ENCODE measurements at places on chromosomes 6 and 20.

DNA sequence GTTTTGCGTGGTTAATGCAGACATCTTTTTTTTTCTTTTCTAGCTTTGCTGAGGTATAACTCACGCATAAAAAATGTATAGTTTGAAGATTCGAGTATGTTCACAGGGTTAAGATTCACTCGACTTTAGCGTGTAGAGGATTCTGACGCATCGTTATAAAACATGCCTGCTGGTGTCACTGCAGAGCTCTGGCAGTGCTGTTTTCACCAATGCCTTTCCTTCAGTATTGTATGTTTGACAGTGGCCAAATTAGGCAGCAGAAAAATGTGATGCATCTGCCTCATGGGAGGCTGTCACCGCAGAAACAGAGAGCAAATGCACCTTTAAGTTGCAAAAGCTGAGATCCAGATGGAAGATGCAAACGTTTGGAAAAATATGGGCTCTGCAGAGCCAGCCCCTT, 18.0 kb upstream of the SIRPB2 start:
- DNase-seq = no peak
- H3K27ac ChIP-seq = no peak overlapping the region
- H3K36me3 ChIP-seq = no peaks in the 10 kb centered on the region

DNA sequence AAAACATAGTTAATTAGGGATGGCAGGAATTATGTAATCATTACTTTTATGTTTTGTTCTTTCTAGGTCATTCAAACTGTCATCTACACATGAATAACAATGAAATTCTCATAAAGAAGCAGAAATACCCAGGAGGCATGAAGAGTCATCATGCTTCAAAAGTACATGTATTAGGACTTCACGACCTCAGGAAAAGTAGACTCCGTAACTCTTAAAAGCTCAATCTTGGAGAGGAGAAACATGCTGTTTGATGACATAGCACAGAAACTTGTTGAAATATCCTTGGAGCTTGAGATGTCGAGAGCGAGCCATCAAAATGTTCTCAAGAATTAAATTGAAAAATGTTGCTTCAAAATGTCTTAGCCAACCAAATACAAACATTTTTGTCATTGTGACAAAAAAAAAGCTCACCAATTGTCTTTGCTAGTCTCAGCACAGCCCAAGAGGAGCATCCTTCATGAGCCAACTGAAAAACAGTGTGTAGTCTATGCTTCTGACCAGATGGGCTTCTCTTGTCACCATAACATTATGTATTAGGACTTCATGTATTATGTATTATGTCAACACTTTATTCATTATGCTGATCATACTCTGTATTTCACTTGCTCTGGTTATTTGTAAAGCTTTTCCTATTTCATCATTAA, 28.2 kb upstream of the ANKEF1 start:
- H3K4me3 ChIP-seq = no peak overlapping the region
- no peaks in the 10 kb centered on the region for H3K36me3 ChIP-seq
- H3K27me3 ChIP-seq = no peaks in the 10 kb centered on the region
- no peak for DNase-seq
- H3K4me1 ChIP-seq = no peaks in the 10 kb centered on the region

- H3K27ac ChIP-seq = no peak overlapping the region
- no peak overlapping the region for H3K4me3 ChIP-seq
- no peak for DNase-seq
- no peaks in the 10 kb centered on the region for H3K4me1 ChIP-seq
Observed at GRCh38 chr20:49669601-49670189, 44.0 kb downstream of the B4GALT5 start.

GRCh38 chr6:168640768-168641167, 199.8 kb downstream of the SMOC2 start:
- no peak overlapping the region for H3K4me3 ChIP-seq
- H3K4me1 ChIP-seq = peaks cover 2% of the 10 kb centered on the region
- no peak overlapping the region for H3K27ac ChIP-seq

DNA sequence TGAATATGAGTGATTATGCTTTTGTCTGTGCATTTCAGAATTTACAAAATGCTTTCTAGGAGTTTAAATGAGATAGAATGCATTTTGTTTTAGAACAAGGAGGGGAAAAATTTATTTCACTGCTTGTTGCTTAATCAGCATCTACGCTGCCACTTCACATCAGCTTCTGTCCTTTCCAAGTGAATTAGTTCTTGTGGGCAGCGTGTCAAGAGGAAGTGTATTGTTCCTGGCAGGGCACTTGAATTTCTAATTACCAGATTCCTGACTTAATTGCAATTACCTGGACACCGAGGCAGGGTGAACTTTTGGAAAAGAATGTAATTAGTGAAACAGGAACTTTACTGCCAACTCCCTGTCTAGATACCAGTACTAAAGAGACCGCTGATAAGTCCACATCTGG, 263.5 kb downstream of the TMEM242 start:
- no peak overlapping the region for H3K27ac ChIP-seq
- no peaks in the 10 kb centered on the region for H3K4me1 ChIP-seq
- H3K36me3 ChIP-seq = no peaks in the 10 kb centered on the region

DNA sequence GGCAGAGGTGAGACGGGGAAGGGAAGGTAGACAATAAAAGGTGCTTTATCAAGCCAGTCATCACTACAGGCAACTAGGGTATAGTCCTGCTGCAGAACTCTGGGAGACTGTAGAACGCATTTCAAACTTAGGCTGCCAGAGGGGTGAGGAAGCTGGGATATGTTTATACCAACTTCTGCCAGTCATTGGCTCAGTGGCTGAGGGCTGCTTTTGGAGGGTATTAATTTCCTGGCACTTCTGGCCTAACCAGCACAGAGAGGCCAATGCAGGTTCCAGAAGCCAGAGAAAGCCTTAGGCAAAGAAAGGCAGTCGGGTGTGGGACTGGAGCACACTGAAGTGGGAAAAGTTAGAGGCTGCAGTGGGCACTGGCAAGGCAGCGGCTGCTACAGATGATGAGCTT, 3.9 kb upstream of the CPNE5 start:
- H3K4me3 ChIP-seq = no peak overlapping the region
- no peak overlapping the region for H3K27ac ChIP-seq
- H3K36me3 ChIP-seq = no peaks in the 10 kb centered on the region
- H3K27me3 ChIP-seq = peaks cover 21% of the 10 kb centered on the region
- no peak for DNase-seq

- no peaks in the 10 kb centered on the region for H3K4me1 ChIP-seq
- no peaks in the 10 kb centered on the region for H3K36me3 ChIP-seq
- H3K27me3 ChIP-seq = no peaks in the 10 kb centered on the region
- no peak for DNase-seq
Observed at GRCh38 chr20:40111282-40111681, 577.8 kb downstream of the MAFB start.

DNA sequence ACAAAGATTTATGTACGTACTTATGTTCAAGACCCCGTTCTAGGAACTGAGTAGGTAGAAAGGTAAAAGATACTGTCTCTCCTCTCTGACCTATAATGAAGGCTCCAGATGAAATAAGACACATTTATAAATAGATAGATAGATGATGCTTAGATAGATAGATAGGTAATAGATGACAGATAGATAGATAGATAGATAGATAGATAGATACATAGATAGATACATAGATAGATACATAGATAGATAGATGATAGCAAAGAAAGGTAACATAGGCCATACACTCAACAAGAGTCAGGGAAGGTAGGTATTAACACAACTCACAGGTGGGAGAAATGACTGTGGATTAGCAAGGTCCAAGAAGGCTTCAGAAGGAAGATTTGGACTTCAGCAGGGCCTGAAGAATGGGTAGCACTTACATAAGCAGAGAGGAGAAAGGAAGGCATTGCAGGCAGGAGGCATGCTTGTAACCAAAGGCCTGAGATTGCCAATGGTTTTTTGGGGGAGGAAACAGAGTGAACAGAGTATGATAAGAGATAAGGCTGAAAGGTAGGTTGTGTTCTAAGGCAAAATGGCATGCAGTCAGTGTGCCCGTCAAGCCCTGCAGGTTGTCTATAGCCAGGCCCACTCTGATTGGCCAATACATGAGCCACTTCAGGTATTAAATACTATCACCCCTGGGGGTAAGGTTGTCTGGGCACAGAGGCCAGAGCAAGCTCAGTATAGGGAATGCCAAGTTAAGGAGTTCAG, 7.7 kb upstream of the MYB start:
- no peaks in the 10 kb centered on the region for H3K27me3 ChIP-seq
- H3K4me3 ChIP-seq = no peak overlapping the region
- H3K27ac ChIP-seq = no peak overlapping the region

- no peak overlapping the region for H3K27ac ChIP-seq
- H3K4me1 ChIP-seq = no peaks in the 10 kb centered on the region
- H3K4me3 ChIP-seq = no peak overlapping the region
Observed at GRCh38 chr20:40109136-40109535, 579.9 kb downstream of the MAFB start.

DNA sequence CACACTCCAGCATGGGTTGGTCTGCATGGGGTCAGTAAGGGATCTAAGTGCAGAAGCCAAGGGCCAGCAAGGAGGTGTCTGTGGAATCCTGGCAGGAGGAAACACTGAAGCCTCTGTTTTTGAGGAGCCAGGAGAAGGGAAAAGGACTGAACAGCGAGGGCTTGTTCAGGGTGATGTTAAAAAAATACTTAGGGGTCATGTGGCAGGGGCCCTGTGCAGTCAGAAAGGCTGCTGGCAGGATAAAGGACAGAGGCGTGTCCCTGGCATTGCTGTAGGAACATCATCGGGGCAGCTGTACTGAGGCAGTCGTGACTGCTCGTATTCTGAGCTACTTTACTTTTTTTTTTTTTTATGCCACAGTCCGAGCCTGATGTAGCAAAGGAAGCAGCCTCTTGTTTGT, 127.1 kb upstream of the ZFP64 start:
- H3K4me1 ChIP-seq = no peaks in the 10 kb centered on the region
- H3K27me3 ChIP-seq = no peaks in the 10 kb centered on the region
- no peak for DNase-seq
- no peaks in the 10 kb centered on the region for H3K36me3 ChIP-seq
- no peak overlapping the region for H3K4me3 ChIP-seq

DNA sequence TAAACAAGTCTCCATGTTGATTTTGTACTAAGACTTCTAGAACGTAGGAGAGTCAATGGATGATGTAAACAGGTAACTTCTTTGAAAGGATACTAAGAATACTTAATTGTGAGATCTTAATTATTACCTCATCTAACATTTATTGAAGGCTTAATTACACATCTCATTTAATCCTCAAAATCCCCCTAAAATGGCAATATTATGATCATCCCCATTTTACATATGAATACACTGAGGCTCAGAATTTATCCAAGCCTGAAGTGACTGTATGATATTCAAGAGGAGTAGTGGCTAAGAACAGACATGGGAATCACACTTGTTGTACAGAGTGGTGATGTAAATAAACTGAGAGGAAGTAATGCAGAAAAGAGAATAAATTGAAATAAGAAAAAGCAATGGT, 22.9 kb downstream of the NOL7 start:
- H3K4me3 ChIP-seq = no peak overlapping the region
- no peak overlapping the region for H3K27ac ChIP-seq
- no peaks in the 10 kb centered on the region for H3K27me3 ChIP-seq
- H3K36me3 ChIP-seq = no peaks in the 10 kb centered on the region

DNA sequence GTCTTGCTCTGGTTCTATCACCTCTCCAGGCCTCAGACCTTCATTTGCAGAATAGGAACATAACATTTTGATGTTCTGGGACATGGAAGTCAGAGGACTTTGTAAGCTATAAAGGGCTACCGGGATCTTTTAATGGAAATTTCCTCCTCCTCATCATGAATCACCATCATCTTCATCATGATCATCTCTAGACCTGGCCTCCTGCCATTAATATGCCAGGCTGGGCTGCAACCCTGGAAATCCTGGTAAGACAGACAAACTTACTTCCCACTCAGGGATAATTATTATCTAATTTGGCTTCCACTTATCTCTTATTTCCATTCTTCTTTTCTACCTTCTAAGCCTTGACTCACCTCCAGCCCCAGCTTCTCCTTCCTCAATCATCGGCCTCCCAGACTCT, 41.0 kb upstream of the MRPS18A start:
- DNase-seq = no peak
- H3K27ac ChIP-seq = no peak overlapping the region
- H3K4me3 ChIP-seq = no peak overlapping the region
- H3K36me3 ChIP-seq = no peaks in the 10 kb centered on the region
- no peaks in the 10 kb centered on the region for H3K27me3 ChIP-seq

- no peaks in the 10 kb centered on the region for H3K4me1 ChIP-seq
- no peaks in the 10 kb centered on the region for H3K27me3 ChIP-seq
Observed at GRCh38 chr6:150510576-150510975, 89.1 kb upstream of the PLEKHG1 start.

- no peak for DNase-seq
- H3K27ac ChIP-seq = no peak overlapping the region
- no peaks in the 10 kb centered on the region for H3K36me3 ChIP-seq
- H3K4me3 ChIP-seq = no peak overlapping the region
Observed at GRCh38 chr6:118186672-118187567, 279.9 kb downstream of the SLC35F1 start.

- no peaks in the 10 kb centered on the region for H3K36me3 ChIP-seq
- H3K27ac ChIP-seq = no peak overlapping the region
- H3K27me3 ChIP-seq = peaks cover 26% of the 10 kb centered on the region
Observed at GRCh38 chr6:111480988-111481822, 1.8 kb downstream of the REV3L start.

DNA sequence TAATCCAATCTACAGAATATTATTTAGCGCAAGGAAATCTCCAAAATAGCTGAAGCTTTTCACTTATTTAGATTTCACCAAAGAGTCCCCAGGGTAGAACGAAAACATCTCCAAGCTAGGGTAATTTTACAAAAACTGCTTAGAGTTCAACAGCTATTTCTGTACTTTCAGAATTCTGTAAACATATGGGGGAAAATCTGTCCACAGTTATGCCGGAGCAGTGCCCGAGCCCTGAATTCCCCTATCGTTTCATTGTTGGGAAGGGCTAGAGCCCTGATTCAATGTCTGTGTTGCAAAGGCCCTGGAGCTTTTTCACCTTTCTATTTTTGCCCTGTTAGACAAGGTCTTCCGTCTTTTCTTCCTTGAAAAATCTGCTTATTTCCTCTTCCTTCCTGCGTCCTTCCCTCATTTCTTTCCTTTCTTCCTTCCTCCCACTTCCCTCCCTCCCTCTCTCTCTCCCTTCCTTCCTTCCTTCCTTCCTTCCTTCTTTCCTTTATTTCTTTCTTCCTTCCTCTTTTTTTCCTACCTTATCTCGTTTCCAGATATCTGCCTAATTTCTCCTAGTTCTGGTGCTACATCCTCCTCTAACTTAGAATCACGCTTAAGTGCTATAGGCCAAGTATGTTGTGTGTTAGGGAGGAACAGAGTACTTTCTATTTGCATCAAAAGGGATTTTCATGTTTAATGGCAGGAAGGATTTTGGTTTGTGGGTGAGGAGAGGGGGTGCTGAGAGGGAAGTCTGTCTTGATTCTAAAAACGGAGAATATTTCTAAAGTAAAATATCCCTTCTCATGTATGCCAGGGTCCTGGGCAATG, 122.5 kb upstream of the BMP2 start:
- H3K4me1 ChIP-seq = no peaks in the 10 kb centered on the region
- no peak overlapping the region for H3K27ac ChIP-seq
- no peaks in the 10 kb centered on the region for H3K36me3 ChIP-seq
- DNase-seq = no peak
- H3K4me3 ChIP-seq = no peak overlapping the region
- H3K27me3 ChIP-seq = no peaks in the 10 kb centered on the region

All from iPS DF 6.9 (cell line).